ENCODE measurements at places on chromosomes 2 and 18.

DNA sequence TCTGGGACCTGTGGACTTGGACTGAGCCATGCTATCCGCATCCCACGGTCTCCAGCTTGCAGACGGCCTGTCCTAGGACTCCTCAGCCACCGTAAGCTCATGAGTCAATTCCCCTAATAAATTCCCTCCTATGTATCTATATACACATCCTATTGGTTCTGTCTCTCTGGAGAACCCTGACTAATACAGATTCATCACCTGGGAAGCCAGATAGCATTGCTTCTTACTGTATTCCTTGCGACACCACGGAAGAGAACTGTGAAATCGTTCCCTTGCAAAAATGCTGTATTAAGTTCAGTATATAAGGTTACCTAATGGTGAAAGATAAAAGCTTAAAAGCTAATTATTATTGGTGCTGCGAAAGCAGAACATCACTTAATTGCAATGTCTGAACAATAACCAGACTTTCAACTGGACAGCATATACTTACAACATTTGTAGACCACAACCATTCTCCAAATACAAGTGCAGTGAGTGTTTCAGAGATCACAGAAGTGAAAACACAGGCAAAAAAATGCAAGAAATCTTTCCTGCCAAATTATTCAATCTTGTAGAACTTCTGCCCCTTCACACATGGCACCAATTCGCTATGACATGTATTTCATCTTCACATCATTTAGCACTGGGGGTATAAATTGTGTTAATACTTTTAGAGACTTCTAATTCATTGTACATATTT, 352.9 kb downstream of the TXNL1 start:
- no peak for DNase-seq

DNA sequence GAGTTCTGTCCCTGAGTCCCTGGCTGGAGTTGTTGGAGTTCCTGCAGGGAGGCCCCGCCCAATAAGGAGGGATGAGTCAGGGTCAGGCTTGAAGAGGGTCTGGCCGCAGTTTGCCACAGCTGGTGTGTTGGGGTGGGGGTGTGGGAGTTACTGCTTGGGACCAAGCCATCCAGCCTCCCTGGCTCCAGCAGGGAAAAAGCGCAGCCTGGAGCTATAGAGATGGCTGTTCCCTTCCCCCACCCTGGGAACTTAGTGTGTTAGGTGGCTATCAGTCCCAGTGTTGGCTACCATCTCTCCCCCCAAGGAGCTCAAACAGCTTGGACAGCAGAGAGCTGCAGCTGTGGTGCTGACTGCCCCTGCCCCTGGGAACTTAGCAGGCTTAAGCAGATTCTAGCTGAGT, 13.2 kb upstream of the TANK start:
- no peak for DNase-seq

GRCh38 chr18:74005320-74006109, 142.1 kb downstream of the FBXO15 start:
- DNase-seq = no peak

- no peak for DNase-seq
These were observed 313.8 kb downstream of the LNPK start for GRCh38 chr2:175688243-175688642.

GRCh38 chr18:76460482-76460881, 34.6 kb downstream of the ZNF516 start:
- no peak for DNase-seq

DNA sequence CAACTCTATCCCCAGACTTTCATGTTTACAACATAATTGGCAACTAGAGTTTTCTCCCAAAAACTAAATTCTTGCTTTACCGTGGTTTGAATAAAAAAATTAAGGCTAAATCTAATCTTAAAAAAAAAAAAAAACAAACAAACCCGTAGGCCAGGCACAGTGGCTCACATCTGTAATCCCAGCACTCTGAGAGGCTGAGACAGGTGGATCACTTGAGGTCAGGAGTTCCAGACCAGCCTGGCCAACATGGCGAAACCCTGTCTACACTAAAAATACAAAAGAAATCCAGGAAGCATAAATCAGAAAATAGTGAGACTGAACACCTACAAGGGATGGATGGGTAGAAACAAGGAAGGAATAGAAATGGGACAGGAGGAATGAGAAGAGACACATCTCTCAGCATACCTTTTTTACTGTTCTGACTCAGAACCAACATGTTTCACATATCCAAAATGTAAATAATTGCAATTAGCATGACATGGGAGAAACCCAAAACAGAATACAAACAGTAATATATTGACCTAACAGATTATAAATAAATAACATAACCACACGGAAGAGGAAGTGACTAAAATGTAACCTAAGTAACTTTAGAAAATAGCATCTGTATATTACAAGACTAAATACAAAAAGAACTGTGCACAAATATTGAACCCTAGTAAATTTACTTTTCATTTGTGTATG, 17.5 kb downstream of the MGAT4A start:
- DNase-seq = no peak

- DNase-seq = no peak
These were observed 27.0 kb downstream of the IRS1 start for GRCh38 chr2:226772389-226773179.

- DNase-seq = no peak
These were observed 95.9 kb downstream of the C1QL2 start for GRCh38 chr2:119062652-119063051.

DNA sequence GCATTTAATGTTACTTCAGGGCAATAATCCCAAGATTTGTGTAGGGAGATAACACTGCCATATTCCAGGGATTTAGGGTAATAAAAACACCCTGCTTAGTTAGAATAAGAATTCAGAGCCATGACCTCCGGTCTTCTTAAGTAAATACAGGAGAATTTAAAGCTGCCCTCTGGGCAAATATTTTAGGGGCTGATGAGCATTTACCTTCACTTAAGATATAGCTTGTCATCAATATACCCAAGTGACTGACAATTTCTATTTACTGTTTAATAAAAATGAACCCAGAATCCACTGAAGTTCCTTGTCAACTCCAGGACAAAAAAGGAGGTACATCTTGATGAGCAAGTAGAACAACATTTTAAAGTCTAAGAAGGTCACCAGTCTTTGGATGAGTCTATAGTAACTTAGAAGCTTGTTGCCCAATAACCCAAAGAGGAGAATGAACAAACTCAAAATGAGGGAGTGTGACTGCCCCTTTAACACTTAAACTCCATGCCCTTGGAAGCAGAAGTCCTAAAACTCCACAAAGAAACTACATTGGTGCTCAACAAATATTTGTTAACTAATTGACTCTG, 24.3 kb upstream of the IKZF2 start:
- DNase-seq = no peak

DNA sequence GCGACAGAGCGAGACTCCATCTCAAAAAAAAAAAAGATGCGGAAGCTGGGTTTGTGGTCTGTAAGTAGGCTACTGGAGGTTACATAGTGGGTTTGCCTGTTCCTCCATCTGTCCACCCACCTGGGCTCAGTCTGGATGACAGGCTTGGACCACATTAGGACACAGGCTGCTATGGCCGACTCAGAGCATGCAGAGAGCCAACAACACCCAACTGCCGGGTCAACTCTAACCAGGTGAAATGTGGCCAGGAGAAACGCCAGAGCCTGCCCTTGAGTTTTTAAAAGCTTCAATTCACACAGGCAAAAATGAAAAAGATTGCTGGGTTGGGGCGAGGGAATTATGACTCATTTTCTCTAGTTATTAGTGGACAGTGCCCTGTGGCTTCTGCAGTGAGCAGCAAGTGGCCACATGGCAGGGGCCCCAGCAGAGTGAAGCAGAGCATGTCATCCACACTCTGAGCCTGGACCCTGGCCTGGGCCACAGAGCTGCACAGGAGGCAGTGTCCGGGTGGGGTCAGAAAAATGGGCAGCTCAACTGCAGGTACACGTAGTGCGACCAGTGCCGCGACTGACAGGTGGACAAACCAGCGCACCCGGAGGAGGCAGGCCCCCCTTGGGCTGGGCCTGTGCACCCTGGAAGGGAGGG, 67.4 kb downstream of the BIN1 start:
- DNase-seq = no peak

GRCh38 chr18:68275616-68276015, 439.3 kb downstream of the TMX3 start:
- no peak for DNase-seq

DNA sequence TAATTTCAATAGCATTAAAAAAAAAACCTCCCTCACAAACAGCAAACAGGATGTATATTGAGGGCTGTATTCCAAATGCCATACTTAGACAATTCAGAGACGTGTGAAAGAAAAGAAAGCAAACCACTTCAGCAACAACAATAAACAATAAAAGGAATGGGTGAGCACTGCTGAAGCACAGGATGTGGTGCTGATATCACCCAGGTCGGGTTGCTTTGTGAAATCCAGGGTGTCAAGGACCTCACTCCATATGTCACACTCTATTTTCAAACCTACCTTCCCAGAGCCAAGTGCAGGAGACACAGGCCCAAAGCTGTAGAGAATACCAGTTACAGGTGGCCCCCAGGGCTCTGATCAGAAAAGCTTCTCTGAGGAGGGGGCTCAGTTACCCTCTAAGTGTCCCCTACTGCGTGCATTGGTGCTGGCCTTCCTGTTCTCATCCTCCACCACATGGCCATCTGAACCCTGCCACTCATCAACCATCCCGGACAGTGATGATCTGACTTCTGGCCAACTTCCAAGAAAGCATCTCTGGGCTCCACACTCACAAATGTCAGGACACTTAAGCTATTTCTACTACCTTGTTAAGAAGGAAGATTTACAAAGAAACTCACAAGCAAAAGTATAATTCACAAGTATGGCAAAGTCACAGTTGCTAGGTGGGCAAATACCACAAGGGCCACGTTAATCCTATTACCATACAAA, 363.0 kb downstream of the SS18 start:
- DNase-seq = no peak

- no peak for DNase-seq
These were observed 32.9 kb downstream of the EPAS1 start for GRCh38 chr2:46329803-46330775.

DNA sequence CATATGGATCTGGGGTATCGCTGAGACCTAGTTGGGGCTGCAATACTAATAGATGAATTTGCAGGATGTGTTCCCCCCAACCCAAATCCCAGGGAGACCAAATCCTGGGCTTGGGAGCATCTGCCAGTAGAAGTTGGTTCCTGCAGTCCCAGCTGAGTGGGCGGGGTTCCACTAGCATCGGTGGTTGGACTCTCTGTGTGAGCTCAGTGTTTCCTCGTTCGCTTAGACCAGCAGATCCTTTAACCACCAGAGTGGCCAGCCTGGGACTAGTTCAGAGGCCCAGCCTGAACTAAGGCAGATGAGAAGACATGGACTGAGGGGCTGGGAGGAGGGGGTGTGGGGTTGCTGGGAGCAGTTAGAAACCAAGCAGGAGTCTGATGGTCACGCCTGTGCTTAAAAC, 40.7 kb downstream of the PCARE start:
- DNase-seq = no peak

GRCh38 chr2:100584816-100585215, 22.0 kb downstream of the PDCL3 start:
- DNase-seq = no peak

DNA sequence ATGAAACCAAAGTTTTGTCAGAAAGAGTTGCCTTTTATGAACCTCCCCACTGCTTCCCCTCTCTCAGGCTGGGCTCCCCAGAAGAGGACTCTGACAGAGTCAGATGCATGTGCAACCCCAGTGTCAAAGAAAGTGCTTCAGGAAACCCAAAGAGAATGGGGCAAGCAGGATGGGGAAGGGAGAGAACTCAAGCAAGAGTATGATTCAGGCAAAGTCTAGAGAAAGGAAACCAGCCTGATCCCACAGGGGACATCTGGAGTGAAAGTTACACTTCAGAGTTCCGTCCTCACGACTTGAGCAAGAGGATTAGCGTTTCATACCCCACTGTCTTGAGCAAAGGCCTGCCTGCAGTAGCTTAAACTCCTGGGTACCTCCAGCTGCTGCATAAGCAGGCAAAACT, 51.8 kb upstream of the EPC2 start:
- no peak for DNase-seq

- no peak for DNase-seq
These were observed 11.9 kb upstream of the ARHGAP25 start for GRCh38 chr2:68722712-68723111.

DNA sequence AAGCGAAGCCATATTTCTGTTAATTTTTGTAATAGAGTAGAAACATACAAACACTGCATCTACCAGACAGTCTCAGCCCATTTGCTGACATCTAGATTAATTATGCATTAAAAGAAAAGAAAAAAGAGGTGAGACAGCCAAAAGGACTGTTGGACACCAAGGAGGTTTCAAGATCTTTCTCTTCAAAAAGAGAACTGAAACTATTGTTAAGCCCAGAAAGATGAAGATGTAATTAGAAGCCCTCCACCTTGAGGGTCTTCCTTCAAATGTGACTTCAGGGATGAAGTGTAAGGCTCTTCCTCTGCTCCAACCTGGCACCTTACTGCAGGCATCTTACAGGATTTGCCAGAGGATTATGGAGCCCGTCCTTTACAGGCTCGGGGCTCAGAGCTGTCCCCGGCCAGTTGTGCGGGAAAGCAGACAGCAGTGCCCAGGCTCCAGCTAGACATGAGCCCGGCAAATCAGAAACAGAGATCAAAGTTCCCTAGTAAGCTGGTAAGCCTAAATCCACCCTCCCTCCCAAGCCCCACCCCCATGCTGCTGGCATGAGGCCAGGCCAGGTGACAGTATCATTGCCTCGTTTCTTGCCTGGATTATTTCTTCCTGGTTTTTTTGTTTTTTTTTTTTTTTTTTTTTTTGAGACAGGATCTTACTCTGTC, 38.9 kb downstream of the ADI1 start:
- DNase-seq = no peak

DNA sequence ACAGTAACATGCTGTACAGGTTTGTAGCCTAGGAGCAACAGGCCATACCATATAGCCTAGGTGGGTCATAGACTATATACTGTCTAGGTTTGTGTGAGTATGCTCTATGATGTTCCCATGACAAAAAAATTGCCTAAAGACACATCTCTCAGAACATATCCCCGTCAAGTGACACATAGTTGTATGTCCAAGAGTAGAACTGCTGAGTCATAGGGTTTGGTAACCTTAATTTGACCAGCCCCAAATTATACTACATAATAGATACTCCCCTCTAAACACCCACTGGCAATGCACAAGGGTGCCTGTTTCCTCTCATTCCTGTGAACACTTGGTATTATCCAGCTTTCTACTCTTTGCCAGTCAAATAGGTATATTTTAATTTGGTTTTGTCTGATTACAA, 161.6 kb downstream of the LCLAT1 start:
- no peak for DNase-seq

DNA sequence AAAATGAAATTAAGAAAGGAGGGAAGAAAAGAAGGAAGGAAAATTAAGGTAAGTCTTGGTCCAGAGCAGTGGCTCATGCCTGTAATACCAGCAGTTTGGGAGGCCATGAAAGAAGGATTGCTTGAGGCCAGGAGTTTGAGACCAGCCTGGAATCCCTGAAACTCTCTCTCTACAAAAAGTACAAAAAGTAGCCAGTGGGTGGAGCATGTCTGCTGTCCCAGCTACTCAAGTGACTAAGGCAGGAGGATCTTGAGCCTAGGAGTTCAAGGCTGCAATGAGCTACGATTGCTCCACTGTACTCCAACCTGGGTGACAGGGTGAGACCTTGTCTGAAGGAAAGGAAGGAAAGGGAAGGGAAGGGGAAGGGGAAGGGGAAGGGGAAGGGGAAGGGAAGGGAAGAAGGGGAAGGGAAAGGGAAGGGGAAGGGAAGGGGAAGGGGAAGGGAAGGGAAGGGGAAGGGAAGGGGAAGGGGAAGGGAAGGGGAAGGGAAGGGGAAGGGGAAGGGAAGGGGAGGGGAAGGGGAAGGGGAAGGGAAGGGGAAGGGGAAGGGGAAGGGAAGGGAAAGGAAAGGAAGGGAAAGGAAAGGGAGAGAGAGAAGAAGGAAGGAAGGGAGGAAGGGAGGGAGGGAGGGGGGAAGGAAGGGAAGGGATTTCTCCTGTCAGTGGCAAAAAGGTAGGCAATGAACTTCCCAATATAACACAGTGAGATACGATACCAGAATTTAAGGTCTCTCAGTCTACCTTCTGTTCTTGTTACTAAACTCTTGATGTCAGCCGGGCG, 412.8 kb downstream of the CMPK2 start:
- DNase-seq = no peak
